Activated CD4-positive, alpha-beta T cell treated with anti-CD3 and anti-CD28 coated beads for 1 hour (primary cell): ENCODE measurements at places on chromosomes 6 and 20.

GRCh38 chr20:8800089-8800488 lies 268.8 kb upstream of the PLCB4 start:
- no peak for DNase-seq

DNA sequence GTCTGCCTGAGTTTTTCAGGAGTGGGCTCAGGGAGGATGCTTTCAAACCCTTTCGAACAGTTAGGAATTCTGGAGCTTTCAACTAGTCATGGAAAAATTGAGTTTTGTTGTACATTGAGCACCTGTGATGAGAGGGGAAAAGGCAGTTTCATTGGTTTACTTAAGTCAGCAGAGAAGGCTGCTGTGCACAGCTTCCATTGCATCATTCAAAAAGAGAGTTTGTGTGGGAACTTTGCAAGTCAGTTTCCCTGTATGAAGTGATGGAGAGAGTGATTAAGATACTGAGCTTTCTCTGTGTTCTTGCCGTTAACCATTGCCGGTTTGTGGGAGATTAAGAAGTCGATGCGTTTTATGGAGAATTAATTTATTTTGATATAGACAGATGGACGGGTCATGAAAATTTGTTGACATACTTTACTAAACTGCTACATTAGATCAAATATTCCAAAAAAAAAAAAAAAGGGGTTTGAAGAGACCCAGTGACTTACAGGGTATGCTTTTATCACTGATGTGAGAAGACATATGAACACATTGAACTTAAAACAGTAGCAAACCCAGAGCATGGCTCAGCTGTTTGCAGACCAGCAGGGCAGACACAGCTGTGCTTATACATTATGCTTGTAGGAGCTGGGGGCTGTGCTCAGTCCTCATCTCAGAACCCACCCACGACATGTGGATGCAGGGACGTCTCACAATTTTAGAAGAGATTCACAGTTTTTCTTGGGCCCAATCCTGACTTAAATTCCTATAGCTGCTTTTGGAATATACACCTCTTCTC lies 234.1 kb downstream of the SOX4 start:
- DNase-seq: no peak

- DNase-seq: no peak
Measured at GRCh38 chr6:17552861-17553260, 47.2 kb upstream of the FAM8A1 start.

- no peak for DNase-seq
Measured at GRCh38 chr6:92979281-92979680, 440.1 kb downstream of the EPHA7 start.

DNA sequence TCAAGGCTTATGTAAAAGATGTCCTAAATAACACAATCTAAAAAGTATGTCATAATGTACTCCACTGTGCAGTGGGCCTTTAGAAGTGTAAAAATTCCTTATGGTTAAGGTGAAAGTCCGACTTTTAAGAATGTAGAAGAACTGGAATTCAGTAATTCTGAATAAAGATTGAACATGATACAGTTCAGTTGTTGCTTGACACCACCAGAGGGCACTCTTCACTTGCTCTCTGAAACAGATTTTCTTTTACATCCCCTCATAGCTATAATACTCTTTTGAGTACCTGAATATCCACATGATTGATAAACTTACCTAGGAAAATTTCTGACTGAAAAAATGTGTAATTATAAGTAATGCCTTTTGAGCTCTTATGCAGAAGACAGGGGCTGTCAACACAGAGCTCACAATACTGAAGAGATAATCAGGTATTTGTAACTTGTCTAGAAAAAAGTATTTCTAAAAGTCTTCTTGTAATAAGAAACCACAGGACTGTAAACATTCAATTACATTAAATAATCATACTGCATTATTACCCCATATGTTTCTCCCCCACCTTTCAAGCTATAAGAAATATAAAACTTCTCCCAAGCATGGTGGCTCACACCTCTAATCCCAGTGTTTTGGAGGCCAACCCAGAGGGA lies 92.1 kb downstream of the POPDC3 start:
- DNase-seq: no peak

- no peak for DNase-seq
Measured at GRCh38 chr20:63461104-63461763, 11.2 kb downstream of the KCNQ2 start.

- DNase-seq: no peak
Measured at GRCh38 chr6:150191809-150192208, 49.0 kb downstream of the PPP1R14C start.

GRCh38 chr6:40541556-40542174 lies 45.5 kb downstream of the LRFN2 start:
- no peak for DNase-seq

DNA sequence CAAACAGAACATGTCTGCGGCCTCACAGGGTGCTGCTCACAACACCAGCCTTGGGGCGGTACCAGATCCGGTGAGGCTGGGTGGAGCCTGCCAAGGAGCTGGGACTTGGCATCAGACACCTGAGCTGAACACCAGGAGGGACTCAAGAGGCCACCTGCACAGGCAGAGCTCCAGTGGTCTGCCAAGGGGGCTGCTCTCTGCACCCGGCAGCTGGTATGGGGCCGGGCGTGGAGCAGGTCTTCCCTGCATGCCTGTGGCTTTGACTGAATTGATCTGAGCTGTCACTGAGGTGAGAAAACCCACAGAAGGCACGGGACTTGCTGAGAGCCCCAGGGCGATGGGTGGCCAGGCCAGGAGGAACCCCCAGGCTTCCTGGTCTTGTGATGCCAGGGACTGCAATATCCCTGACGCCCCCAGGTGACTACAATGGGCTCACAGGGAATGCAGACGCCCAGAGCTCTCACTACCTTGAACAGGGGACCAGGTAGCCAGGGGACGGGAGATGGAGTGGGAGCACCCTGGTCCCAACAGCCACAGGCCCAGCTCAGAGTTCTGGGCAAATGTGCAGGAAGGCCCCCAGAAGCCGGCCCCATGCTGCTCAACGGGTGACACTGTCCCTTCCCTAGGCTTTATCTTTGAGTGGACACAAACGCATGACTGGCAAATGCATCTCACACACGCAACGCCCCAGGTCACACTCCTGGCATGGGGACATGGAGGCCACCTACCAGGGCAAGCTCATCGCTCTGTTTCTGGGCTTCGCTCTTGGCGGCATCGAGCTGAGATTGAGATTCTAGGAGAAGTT lies 48.2 kb downstream of the DSTN start:
- peak; percentile 7 for DNase-seq

DNA sequence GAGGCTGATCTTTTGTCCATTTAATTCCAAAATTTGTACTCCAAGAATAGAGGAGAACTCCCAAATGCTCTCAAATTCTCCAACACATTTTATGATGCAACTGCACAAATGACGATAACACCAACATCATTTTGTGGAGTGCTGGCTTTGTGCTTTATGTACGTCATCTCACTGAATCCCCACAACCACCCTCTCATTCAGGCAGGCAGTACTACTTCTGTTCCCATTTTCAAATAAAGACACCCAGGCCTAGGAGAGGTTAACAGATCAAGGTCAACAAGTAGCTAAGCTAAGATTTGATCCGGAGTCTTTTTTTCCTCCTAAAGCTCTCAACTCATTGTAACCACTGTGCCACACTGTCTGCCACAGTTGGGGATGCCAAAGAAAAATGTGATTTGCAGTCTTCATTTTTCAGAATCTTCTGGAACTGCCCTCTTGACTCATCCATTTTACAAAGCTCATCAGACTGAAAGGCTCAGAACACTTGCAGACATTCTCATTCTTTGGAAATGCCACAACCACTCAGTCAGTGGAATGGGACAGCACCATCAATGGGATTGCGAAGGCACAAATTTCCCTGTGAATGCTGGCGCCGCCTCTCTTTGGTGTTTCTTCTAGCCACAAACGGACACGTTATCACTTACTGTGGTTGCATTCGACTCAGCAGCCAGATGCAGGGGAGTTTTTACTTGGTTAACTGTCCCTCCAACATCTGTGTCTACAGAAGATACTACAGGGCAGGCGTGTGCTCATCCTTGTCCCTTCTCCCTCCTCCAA lies 184.4 kb downstream of the GJA10 start:
- DNase-seq: no peak

- DNase-seq: no peak
Measured at GRCh38 chr20:15863735-15864134, 709.5 kb downstream of the KIF16B start.

DNA sequence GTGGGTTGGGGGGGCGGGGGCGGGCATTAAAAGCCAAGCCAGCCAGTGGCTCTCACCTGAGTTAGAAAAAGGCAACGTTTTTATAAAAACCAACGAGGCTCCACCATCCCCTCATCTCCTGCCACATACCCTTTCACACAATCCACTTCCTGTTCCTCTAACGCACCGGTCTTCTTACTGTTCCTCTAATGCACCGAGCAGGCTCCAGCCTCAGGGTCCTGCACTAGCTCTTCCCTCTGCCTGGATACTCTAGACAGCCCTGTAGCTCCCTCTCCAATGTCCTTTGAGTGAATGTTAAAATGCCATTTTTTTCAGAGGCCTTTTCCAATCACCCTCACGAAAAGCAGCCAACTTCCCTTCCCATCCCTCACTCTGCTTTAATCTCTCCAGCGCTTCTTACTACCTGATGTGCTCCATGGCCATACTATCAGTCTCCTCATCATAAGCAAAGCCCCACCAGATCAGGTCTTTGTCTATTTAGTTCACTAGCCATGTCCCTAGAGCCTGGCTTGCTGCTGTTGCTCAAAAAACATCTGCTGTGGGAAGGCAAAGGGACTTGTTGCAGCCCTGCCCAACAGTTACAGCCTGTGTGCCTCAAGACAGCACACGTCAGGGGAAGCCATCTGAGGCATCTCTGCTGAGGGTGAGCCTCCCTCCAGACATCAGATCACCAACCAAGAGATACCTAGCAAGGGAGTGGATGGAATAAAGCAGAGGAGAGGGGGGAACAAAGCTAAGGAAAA lies 3.9 kb downstream of the FKBP1A start:
- no peak for DNase-seq

- DNase-seq: no peak
Measured at GRCh38 chr6:356828-357251, 34.7 kb upstream of the IRF4 start.

- DNase-seq: no peak
Measured at GRCh38 chr6:164124473-164124872, 710.0 kb downstream of the QKI start.

DNA sequence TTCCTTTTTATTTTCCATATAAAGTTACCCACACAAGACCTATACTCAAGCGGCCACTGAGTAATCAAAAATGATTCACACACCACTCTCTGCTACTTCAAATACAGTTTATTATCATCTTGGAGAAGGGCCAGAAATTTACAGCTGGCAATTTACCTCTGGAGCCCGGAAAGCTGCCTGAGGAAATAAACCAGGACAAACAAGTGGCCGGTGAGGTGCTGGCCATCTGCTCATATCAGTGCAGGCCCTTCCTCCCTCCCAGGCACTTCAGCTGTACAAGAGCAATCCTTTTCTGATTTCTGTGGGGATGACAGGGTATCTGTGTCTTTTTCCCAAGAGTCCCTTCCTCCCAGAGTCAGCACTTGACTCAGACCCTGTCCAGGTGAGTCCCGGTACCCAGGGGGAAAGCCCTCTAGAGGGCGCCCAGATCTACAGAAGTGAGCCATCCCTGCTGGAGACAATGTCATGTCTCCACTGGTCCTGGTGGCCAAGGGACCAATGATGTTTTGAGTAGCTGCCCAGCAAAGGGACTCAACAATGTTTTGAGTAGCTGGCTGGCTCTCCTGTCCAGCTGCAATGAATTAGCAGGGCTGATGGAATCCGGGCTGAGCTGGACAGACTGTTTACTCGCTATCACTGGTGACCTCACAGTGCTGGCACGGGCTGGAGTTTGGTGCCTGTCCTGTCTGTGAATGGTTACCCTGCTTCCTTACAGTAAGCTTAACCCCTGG lies 23.6 kb downstream of the LRP11 start:
- peak; percentile 16 for DNase-seq

DNA sequence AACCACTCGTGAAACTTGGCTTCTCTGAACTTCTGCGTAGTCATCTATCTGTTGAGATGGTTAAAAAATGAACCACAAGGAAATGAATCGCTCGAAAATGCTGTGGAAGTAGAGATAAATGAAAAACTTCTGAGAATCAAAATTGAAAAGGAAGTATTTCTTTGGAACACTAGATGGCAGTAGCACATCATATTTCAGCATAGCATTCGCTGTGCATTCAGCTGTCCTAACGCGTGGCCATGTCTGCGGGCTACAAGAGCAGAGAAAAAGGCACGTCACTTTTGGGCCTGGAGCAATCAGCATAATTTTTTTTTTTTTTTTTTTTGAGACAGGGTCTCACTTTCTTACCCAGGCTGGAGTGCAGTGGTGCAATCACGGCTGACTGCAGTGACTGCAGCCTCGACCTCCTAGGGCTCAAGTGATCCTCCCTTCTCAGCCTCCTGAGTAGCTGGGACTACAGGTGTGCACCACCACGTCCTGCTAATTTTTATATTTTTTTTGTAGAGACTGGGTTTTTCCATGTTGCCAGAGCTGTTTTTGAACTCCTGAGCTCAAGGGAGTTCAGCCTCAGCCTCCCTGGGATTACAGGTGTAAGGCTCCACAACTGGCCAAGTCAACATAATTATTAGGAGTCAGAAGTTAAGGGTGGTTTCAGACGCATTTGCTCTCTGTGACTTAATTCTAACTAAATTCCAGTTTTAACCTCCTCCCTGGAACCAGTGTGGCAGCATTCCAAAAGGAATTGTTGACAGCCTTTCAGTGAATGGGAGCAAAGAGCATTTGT lies 8.8 kb upstream of the PERP start:
- peak; percentile 25 for DNase-seq

DNA sequence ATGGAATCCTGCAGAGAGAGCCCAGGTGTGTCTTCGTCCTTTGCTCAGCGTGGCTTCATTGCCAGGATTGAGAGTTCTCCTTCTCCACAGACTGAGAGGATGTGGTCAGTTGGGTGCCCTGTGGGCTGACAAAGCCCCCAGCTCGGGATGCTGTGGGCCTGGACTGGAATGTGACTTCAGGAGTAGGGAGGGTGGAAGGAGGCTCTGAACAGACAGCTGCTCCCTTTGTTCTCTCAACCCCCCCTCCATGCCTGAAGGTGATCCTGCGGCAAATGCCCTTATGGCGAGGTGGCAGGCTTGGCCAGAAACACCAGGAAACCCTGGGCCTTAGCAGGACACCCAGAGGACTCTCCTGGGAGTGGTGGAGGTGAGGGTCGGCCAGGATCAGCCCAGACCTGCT lies 1.8 kb upstream of the CST5 start:
- DNase-seq: no peak

GRCh38 chr20:642398-643174 lies 10.4 kb downstream of the SRXN1 start:
- DNase-seq: no peak

- DNase-seq: no peak
Measured at GRCh38 chr6:90818163-90818562, 231.3 kb upstream of the MAP3K7 start.

- DNase-seq: no peak
Measured at GRCh38 chr6:5276581-5276980, 15.3 kb downstream of the FARS2 start.

GRCh38 chr6:65557224-65557623 lies 149.8 kb downstream of the EYS start:
- no peak for DNase-seq

GRCh38 chr20:21229163-21229562 lies 74.0 kb upstream of the XRN2 start:
- DNase-seq: no peak

DNA sequence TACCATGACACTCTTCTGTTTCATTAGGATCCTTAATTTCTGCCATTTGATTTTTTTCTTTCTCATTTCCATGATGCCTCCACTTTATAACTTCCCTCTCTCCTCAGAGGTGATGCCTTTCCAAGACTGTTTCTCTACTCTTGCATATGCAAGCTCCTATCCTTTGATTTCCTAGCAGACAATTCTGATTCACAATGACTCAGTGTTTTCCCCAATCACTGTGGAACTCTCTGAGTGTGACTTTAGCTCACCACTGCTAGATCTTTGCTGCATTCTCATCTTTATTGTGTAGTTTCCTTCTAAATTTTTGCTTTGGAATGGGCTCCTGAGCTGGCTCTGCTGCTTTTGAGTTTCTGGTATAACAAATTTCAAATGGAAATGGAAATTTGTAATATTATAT lies 184.9 kb downstream of the TINAG start:
- no peak for DNase-seq
